OCI-LY7 (cell line): ENCODE measurements at places on chromosomes 3 and 15.

- DNase-seq, result no peak
Observed at GRCh38 chr3:180403156-180403555, 198.8 kb upstream of the TTC14 start.

- DNase-seq, result no peak
Observed at GRCh38 chr15:79218588-79219200, 63.8 kb upstream of the ANKRD34C start.

DNA sequence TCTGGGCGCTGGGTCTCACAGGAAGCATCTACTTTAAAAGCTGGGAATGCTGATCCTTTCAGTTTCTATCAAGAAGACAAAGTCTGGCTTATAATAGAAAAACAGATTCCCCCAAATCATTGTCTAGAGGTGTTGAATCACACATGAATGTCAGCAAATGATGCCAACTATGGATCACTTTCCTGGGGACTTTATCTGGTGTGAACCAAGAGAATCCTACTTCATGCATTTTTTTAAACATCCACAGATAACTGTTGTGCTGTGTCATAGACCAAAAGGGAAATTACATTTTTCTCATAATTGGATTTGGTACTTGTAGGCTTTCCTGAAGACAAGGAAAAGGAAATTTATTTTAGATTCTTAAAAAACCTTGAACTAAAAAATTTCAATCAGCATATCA lies 132.7 kb downstream of the CD47 start:
- DNase-seq, result no peak

DNA sequence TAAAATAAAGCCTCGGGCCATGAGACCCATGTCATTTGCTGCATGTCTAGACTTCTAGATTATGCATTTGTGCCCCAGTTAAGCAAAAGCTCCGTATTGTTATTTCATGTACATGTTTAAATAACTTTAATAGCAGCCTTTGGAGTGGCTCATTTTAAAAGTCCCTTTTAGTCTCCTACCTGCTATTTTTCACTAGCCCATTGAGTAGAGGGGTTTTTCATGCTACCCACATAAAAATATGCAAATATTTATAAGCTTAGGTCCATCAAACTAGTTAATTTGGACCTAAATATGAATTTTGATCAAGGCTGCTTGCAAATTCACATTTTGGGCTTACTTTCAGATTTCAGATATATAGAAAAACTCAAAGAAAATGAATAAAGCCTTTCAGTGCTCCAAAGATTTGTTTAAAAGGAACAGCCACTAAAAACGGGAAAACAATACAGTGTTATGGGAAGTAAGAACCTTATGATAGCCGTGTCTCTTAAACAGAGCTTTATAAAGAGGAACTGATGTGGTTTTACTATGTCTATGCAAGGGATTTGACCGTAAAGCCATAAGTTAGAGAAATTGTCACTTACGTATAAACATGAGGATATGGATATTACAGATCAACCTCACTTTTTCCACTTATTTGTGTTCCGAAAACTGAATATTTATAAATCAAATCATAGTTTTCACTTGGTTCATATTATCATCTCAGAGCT lies 30.0 kb downstream of the FILIP1L start:
- no peak for DNase-seq

DNA sequence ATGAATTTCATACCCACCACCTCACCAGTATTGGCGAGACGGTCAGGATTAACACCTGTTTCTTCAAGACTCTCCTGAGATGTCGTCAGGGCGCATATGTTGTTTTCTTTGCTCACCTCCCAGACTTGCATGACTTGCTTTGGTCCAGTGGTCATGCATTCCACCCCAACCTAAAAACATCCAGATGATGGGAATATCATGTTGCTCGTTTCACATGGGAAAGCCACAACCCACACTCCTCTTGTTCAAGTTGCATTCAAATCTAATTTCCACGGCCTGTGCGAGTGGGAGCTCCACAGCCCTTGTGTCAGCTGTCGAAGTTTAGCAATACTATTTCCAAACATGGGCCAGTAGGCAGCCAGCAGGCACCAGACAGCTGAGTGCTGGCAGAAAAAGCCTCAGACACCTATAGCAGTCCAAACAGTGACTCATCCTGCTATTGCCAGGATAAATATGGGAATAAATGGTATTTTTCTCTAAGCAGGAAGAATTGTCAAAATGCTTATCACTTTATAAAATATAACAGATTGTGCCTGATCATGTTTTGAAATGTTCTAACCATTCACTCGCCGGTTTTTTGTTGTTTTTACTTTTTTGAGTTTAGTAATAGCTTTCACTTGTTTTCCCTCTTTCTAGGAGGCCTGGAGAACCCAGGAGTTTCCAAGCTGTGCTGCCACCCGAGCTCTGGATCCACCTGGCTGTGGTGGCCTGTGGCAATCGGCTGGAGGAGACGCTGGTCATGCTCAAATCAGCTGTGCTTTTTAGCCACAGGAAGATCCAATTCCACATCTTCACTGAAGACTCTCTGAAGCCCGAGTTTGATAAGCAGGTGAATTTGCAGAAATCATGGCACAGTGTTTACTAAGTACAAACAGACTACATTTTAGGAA lies 20.1 kb downstream of the GXYLT2 start:
- no peak for DNase-seq

DNA sequence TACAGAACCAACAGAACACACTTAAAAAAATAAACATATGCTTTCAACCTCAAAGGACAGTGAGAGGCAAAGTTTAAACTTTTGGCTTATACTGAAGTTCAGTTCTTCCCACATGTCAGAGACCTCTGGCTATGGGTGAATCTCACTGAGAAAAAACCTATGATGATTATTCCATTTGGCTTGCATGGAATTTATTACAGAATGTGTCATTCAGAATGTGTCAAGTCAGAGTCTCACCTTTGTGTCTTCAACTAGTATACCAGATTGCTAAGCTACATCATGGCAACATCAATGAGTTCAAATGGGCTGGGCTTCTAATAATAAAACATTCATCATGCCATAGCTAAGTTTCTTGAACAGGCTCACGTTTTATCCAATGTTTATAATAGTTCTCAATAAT lies 987.0 kb downstream of the NTRK3 start:
- DNase-seq, result no peak

DNA sequence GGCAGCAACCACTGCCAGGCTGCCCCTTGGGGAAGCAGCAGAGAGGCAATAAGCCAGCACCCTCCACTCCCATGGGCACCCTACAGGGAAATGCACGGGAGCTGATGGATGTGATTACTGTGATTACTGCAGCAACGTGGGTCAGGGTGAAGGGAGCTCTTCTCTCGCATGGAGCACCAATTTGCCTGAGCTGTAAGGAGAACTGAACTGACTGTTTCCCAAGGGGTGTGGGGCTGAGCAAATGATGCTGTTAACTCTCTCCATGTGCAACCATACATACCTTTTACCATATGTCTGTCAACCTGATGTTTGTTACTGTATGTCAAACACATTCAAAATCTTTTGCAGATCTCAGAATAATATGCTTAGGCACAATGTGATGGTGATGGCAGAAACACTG lies 680.6 kb downstream of the SQOR start:
- no peak for DNase-seq

DNA sequence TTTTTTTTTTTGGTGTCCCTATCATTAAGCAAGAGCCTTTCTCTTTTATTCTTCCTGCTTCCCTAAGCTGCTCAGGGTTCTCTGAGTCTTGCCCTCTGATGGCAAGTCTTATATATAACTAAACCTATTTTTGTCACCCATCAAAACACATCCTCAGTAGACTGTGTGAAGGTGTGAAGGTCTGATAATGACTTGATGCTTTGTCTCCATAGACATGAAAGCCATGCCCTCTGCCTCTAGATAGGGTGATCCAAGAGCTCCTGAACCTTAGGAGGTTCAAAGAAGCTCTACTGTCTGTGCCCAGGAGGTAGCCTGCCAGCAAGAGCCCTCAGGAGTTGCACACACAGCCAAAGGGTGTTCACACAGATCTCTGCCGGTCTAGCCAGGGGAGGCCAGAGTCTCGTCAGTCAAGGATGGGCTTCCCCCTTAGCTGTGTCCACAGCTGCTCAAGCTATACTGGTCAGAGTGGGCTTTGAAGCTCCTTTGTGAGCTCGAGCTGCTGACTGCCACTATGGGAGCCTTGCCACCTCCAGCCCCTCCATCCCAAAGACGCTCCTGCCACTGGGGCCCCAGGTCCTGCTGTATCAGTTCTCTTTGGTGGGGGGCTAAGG lies 13.1 kb upstream of the SNX22 start:
- no peak for DNase-seq

- no peak for DNase-seq
Observed at GRCh38 chr3:133970916-133971315, 58.8 kb downstream of the SLCO2A1 start.
